Activated CD4-positive, alpha-beta T cell treated with anti-CD3 and anti-CD28 coated beads, Interleukin-2, amount 10 ng/mL, durations not matched to agents 24 days and 14 days (primary cell): ENCODE measurements at places on chromosomes 16 and 17. TPM values are rescaled to one million over a fixed set of nuclear protein-coding genes. Genes with fewer than 3 reads are reported as not detected.

ITGAL gene
- 264 and 267 TPM in 2 replicates for total RNA-seq

DNA sequence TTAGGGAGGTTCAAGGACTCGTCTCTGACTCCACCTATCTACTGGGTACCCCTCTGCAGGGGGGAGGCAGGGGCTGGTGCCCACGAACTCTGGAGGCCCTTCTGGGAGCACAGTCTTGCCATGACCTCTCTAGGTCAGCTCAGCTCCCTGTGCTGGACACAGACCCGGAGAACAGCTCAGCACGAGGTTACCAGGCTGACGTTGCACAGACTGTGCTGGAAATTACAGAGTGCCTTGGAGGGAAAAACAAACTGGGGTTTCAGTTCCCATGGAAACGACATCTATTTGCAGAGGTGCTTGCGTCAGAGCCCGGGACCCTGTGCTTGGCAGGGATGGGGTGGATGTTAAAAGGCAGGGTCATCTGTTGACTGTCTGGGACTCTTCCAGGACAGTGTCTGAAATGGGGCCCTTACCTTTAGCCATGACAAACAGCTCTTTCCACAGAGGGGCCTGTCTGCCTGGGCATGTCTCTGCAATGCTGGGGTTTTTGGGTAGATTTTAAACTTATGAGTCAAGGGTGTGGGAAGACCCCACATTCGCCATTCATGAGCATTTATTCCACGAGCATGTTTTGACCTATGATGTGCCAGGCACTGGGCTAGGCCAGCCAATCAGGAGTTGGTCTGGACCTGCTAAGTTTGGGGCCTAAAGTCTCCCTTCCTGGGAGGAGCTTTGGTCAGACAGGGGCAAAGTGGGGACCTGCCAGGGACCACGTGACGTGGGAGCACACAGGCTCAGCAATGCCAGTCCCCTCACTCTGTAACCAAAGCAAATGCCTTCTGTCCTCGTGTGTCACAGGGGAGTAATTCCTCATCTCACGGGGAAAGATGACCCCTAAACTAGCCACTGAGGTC is 22.5 kb downstream of the CCR7 start:
- peak; percentile 83 for DNase-seq

DNA sequence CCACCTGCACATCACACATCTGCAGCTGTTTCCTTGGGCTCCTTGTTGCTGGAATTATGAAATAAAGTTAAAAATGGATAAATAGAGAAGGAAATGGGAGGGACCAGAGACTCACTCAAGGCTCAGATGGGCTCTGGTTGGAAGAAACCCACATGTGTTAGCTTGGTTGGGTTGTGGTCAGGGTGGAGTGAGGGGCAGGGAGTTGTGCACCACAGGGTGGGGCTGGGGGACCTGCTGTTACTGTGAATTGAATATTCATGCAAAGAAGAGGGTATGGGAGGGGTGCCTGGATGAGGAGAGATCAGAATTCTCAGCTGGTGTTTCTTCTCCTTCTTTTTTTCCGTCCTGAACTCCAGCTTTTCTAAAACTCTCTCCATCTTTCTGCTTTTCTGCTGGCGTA is 320.7 kb downstream of the MAP2K4 start:
- peak; percentile 6 for DNase-seq

FOXC2 gene
- total RNA-seq = not detected in 2 replicates

MT1A gene
- total RNA-seq = 1.8 and 2.1 TPM in 2 replicates

- DNase-seq = no peak
Measured at GRCh38 chr17:13323990-13324389, 277.7 kb downstream of the HS3ST3A1 start.

- DNase-seq = no peak
Measured at GRCh38 chr17:33225509-33225908, 67.6 kb downstream of the ASIC2 start.

NUPR1 gene
- not detected in 2 replicates for total RNA-seq

DNA sequence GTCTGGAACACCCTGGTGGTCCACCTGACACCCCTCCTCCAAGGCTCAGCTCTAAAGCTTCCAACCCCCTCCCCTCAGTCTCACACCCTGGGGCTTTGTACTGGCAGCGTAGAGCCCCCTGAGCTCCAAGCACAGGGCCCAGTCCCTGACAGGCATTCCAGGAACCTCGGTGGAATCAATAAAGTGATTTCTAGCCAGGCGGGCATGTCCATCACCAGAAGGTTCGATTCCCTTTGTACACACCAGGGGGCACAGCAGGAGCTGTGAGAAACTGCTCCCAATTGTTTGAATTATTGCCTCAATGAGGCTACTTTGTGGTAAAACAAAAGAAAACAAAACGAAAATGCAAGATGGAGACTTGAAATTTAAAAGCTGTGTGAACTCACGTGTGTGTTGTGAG is 51.8 kb downstream of the SMPD3 start:
- peak; percentile 87 for DNase-seq

TCAP gene
- 0.83 and 1.0 TPM in 2 replicates for total RNA-seq

DNA sequence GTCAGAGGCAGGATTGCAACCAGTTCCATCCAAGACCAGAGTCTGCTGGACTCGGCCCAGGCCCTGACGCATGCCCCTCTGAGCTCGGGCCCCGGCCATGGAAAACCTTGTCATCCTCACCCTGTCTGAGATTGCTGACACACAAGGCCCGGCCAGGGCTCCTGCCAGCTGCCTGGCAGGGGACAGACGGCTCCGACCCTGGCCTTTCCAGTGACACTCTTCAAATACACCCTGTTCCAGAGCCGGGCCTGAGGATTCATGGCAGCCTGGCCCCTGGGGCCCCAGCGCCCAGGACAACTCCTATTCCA is 3.2 kb upstream of the PABPN1L start:
- DNase-seq = no peak

- no peak for DNase-seq
Measured at GRCh38 chr17:69558796-69559195, 144.3 kb downstream of the MAP2K6 start.

GRCh38 chr17:75783803-75784472 is 668 bp upstream of the UNK start:
- no peak for DNase-seq

DNA sequence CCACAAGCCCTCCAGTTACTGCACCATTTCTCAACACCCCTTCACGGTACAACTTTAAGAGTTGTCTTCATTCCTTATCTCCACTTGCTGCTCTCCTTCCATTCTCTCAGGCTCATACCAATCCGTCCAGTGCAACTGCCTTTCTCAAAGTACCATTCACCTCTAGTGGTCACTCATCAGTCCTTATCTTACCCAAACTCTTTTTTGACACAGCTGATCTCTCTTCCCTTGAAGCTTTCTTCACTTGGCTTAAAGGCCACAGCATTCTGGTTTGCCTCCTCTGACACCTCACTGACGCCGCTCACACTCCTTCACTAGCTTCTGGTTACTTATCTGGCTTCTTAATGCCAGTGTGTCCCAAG is 24.9 kb downstream of the UBE2G1 start:
- DNase-seq = no peak

KRT27 gene
- total RNA-seq = not detected in 2 replicates

DNA sequence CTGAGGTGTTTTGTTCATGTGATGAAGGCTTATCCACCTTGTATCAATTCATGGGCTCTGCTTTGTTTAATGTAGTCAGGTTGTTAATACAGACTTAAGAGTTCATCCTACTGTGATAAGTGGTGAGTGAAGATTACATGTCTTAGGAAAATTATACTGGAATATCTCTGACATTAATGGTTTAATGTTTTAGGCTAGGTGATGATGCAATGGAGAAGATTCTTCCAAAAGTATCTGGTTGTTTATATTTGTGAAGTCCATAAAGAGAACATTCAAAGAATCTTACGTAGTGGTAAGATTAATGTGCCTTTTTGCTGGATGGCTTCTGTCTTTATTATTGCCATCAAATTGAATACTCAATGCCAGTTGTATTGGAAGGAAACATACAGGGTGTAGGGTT is 236.4 kb downstream of the BCAS3 start:
- no peak for DNase-seq

- DNase-seq = no peak
Measured at GRCh38 chr17:66372182-66372581, 69.8 kb downstream of the PRKCA start.

KRTAP3-3 gene
- not detected in 2 replicates for total RNA-seq

NKD1 gene
- 0.77 and 1.7 TPM in 2 replicates for total RNA-seq

DNA sequence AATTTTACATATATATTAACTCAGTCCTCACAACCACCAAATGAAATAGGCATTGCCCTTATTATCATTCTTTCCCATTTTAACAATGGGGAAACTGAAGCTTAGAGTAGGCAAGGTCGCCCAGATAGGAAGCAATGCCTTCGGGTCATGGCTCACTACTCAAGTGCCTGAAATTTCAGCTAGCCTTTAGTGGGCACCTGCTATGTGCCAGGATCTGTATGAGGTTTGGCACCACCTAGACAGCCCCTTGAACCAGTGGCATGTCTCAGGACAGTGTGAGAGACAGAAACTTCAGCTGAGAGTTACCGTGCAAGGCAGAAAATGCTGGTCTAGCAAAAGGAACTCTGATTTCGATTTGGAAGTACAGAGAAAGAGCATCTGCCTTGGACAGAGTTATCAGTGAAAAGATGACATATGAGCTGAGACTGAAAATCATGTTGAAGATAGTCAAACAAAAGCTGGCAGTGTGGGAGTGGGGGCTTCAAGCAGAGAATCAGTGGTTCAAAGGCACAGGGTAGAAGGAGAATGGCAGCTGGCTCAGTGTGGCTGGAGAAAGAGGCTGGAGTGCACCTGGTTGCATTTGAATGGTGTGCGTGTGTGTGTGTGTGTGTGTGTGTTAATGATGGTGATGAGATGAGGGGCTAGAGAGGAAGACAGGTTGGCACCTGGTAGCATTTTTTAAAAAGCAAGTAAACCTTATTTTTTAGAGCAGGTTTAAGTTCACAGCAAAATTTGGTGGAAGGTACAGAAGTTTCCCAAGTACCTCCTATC is 29.1 kb downstream of the CDH13 start:
- DNase-seq = peak; percentile 70

GRCh38 chr17:51401279-51401678 is 140.9 kb downstream of the UTP18 start:
- DNase-seq = no peak

TPSG1 gene
- total RNA-seq = not detected in 2 replicates

DNA sequence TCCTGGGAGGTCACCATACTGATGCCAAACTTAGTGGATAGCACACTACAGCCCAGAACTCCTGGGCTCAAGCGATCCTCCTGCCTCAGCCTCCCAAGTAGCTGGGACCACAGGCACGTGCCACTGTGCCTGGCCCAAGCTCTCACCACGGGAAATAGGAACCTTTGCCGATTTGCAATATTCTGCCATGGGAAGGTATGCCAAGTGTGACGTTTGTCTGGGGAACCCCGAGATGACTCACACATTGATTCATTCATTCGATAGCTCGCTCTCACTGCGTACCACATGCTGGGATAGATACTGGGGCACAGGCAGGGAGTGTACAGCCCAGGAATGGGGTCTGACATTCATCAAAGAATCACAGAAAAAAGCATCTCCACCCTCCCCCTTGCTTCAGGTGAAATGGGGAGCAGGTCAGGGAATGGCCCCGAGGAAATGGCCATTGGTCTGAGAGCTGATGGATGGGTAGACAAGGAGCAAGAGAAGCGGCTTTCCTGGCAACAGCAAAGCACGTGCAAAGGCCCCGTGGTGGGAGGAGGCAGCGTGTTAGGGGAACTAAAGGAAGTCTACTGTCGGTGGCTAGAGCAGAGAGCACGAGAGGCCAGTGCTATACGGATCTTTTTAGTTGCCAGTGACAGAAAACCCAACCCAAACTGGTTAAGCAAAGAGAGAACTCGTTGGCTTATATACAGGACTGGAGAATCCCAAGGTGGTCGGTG is 44.1 kb downstream of the DNAH17 start:
- no peak for DNase-seq

GRCh38 chr17:4161192-4161966 is 18.4 kb downstream of the CYB5D2 start:
- no peak for DNase-seq

DNA sequence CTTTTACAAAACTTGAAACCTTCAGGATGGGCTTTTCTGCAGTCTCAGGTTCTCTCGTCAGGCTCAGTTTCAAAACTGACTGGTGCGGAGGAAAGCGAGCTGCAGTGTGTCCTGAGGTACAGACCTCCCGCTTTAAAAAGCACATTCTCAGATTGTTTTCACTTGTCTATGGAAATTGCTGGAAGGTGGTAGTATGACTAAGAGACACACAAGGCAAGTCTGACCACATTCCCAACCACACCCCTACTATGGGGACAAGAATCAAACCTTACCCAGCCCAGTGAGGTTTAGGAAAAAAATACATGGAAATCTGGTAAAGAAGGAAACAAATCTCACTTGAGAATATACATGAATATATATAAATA is 18.2 kb downstream of the SRP68 start:
- no peak for DNase-seq
